Skeletal muscle cell (primary cell): ENCODE measurements at places on chromosomes 4 and X.

GRCh38 chr4:168715896-168716295 lies 219.0 kb downstream of the PALLD start:
- no peak for DNase-seq

DNA sequence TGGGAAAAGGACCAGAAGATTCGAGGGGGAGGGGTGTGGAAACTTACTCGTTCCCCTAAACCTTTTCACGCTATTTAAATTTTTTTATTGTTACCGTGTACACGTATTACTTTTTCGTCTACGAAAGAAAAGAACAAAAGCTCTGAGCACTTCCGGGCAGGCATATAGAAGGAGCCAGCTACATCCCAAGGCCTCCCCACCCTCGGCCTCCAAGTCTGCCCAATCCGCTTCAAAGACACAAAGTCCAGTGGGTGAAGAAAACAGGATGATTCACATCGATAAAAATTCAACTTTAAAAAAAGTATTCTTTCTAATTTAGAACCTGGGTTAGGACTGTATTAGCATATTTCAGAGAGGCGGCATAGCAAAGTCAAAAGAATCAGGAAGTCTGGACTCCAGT lies 23.1 kb downstream of the SEL1L3 start:
- DNase-seq: no peak

- DNase-seq: no peak
Observed at GRCh38 chrX:53798281-53798680, 111.8 kb upstream of the HUWE1 start.

DNA sequence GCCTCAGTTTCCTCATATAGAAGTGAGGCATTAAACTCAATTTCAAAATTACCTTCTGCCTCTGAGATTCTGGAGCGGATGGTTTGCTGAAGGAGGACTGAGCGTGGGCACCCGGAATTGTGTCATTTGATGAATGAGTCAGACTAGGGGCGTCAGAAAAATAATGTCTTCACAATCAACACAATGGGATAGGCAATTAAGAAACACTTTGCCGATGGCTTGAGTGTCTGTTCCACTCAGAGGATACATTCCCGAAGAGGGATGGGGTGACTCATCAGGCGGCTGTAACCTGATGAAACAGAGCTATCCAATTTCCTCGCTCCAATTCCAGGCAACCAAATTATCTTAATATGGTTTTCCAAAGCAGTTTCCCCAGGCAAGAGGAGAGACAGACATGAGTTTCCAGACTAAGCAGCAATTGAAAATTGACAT lies 1.2 kb upstream of the CHRNA9 start:
- DNase-seq: peak; percentile 53

DNA sequence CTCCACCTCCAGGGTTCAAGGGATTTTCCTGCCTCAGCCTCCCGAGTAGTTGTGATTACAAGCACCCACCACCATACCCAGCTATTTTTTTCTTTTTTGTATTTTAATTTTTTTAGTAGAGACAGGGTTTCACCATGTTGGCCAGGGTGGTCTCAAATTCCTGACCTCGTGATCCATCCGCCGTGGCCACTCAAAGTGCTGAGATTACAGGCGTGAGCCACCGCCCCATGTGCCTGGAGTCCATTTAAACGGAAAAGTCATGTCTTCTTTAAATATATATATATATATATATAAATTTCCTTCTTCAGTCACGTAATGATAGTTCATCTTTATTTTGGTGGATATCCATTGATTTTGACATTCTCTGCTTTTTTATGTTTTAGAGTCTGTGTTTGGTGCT lies 264.0 kb upstream of the PITX2 start:
- no peak for DNase-seq

GRCh38 chr4:184298254-184298653 lies 80.6 kb upstream of the ENPP6 start:
- DNase-seq: no peak

DNA sequence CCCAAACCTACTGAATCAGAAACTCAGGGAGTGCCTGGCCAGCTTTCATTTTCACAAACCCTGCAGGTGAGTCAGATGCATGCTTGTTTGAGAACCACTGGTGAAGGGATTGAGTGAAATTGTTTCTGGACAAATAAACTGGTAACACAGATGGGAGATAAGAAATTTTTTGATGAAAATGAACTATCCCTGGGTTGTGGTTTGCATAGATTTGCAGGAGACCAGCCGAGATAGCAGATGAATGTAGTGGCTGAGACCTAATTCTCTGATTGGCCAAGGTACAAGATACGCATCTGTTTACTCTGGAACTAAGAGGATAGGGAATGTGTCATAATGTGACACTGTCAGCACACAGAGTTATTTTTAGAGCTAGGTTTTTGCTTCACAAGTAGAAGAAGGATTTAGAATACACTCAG lies 117.8 kb upstream of the NOCT start:
- no peak for DNase-seq

DNA sequence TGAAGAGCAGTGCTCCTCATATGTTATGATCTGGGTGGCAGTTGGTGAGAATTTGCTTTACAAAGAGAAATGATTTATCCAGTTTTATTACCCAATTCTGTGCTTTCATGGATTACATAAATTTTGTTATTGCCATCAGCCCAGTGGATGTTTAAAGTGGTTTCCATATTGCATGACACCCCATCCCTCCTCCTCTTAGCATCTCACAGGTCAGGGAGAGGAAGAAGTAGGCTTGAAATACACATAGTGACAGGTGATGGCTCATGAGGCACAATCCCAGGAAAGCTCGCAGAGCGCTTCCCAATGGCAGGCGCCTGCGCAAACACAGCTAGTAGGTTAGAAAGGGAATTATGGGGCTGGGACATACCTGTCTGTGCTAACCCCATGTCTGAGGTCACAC lies 47.7 kb upstream of the GATB start:
- DNase-seq: no peak

DNA sequence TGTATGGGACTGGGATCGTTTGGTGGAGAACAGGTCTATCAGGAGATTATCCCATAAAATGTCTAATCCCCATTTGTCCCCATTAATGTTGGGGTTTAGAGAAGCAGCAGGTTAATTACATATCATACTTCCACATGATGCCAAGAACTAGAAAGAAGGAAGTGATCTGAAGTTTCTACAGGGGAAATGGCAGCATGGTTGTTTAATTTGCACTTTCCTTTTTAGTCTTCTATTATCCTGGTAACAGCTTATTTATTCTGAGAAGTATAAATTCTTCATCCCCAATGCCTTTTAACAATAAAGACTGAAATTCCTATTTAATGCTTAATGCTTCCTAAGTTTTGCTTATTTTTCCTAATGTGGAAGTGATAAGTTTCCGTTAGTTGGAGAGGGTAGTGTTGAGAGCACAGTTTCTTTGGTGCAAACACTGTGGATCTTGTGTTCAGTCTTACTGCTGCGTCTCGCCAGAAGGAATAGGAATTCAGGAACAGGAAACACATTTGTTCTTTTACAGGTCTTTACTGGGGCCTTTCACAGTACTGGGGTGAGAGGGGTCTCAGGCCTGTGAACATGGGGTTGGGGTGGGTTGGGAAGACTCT lies 59.5 kb upstream of the TADA2B start:
- no peak for DNase-seq

DNA sequence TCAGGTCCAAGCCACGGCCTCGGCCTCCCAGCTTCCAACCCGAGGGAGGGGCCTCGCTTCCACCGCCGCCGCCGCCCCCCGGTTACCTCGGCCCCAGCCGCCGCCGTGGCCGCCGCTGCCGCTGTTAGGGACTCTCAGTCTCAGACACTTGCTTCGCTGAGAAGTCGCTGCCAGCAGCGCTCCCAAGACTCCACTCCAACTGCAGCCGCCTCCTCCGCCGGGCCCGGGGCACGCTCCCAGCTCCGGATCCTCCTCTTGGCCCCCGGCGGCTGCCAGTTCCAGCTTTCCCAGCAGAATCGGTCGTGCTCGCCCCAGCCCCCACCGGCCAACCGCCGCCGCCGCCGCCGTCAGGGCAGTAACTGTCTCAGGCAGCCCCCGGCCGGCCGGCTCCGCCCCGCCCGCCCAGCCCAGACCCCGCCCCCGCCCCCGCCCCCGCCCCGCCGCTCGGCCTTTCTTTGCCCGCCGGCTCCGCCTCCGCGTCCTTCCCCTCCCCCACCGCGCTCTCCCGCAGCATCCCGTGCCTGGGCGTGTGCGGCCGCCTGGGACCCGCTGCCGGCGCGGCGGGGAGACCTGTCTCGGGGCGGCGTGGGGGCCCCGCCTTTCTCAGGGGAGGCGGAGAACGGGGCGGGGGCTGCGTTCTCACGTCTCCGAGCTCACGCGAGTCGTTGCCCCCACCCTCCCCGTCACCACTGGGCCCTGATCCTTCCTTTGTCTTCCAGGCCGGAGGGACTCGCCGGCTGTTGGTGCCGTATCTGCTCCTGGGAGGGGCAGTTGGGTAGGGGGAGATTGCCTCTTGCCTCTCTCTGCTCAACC lies at the start of gene ANKRD50:
ANKRD50 (minus strand) TSS at position 361 of the 813 bp plus-strand sequence. CDS start 2,221 bp downstream, outside the sequence.
- DNase-seq: peak; percentile 86

GRCh38 chr4:101028886-101029285 lies 318.4 kb downstream of the PPP3CA start:
- no peak for DNase-seq

DNA sequence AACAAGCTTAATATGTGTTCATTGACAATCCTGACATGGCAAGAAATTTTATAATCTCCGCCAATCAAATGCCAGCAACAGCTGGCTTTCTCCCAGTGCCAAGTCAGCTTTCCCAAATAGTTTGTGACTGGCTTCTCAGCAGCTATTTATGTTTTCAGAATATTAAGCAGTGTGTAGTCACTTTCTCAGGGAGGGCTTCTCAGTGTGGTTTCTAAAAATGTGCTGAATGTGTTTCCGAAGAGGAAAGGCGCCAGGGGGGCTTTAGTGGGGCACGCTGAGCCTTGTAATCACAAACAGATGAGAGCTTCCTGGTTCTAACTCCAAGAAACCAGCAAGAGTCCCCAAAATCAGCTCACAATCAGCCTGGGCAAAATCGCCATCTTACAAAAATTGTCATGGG lies 258.7 kb upstream of the CPEB2 start:
- no peak for DNase-seq

GRCh38 chr4:149785696-149786431 lies 29.8 kb downstream of the IQCM start:
- no peak for DNase-seq

- DNase-seq: no peak
Observed at GRCh38 chr4:56424697-56425514, 10.5 kb downstream of the PPAT start.

DNA sequence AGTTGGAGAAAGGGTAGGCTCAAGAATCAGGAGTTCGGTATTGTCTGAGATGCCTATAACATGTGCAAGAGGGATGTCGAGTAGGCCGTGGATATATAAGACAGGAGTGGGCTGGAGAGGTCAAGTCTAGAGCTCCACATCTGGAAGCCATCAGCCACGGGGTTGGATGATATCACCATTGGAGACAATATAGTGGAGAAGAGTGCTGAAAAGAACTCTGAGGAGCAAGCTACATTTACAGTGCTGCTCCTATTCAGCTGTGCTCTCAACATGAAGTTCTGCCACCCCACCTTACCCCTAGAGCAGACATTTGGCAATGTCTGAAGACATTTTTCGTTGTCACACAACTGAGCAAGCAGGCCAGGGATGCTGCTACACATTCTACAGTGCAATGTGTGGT lies 20.9 kb upstream of the PLAC1 start:
- DNase-seq: no peak

- peak; percentile 31 for DNase-seq
Observed at GRCh38 chrX:144849141-144849540, 398.2 kb upstream of the SPANXN1 start.

DNA sequence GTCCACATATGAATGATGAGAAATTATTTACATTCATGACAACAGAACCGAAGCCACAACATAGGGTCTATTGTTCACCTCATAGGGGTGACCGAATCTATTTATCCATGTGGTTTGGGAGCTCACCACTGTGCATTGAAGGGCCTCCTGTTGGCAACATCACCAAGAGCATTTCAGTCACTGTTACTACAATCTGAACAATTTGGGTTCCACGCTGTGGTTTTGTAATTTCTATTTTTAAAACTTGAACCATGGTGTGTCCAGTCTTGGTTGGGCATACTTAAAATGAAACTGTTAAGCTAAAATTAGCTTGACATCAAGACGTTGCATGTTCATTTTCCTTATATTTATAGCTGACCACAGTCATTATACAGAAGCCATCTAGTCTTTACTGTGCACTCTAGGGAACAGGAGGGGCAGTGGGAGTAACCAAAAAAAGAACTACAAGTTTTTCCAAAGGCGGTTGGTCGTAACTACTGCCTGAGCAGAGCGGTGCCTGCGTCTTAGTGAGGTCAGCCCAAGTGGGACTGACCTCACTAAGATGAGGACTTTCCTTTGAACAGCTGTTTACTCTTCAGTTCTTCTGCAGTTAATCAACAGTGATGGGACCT lies 192.1 kb downstream of the SPRY1 start:
- peak; percentile 35 for DNase-seq

DNA sequence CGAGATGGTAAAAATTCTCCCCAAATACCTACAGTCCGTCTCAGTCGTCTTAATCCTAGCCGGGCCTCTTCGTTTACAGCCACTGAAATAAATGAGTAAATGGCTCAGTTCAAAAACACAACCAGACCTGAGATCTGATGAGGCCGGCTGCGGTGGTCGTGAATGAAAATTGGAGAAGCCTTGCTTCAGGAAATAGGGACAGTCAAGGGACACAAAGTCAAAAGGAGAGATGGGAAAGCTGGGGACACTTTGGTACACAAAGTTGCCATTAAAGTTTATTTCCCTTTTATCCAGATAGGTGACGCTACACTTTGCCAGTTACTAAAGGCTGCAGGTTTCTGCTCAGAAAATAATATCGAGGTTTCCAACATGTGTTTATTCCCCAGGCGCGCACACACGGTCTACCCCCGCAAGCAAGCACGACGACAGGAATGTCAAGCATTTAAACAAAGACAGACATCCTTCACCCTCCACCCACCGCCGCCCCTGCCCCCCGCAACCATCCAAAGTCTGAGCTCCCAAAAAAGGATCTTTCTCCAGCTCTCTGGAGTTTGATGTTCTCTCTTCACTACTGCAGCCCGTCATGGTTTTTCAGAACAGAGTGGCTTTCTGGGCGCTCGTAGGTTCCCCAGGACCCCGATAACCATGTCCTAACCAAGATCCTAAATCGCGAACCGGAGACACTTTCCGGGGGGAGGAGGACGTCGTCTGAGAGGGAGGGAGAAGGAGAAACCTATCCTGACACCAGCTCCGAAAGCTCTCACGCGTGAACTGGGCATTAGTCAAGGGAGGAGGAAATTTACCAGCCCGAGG lies 1.3 kb upstream of the PCDH7 start:
- no peak for DNase-seq

DNA sequence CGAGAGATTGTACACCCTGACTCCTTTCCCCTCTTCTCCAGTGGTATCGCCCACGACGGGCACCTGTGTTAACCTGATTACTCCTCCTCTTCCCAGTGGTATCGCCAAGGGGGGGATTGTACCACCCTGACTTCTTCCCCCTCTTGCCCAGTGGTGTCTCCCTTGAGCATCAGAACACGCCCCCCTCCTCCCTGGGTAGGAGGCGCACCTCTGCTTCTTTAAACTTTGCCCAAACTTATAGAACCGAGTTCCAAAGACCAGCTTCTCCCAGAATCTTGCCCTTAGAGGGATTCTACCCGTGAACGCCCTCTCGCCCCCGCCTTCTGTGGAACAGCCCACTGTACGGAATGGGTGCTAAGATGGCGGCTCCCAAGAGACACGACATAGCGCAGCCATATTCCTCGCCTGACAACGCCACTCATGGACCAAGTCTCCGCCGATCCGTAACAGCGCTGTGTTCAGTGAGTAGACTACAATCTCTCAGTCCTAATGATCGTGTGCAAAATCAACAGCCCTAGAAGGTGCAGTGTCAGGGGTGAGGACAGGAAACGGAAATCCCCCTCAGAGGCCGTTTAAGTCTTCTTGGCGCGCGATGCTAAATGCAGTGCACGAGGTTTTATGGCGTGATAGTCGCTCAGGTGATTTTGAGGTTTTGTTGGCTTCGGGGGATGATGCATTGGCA lies 4.2 kb upstream of the ZNF157 start:
- peak; percentile 25 for DNase-seq

- no peak for DNase-seq
Observed at GRCh38 chrX:129984111-129984958, 1.9 kb downstream of the BCORL1 start.
